ENCODE measurements at places on chromosomes 13 and 19.
A peak's percentile ranks its signal among the peaks of the same experiment; 100 is the strongest.

GRCh38 chr13:25186187-25186586, 14.1 kb upstream of the AMER2 start:
- DNase-seq: no peak

DNA sequence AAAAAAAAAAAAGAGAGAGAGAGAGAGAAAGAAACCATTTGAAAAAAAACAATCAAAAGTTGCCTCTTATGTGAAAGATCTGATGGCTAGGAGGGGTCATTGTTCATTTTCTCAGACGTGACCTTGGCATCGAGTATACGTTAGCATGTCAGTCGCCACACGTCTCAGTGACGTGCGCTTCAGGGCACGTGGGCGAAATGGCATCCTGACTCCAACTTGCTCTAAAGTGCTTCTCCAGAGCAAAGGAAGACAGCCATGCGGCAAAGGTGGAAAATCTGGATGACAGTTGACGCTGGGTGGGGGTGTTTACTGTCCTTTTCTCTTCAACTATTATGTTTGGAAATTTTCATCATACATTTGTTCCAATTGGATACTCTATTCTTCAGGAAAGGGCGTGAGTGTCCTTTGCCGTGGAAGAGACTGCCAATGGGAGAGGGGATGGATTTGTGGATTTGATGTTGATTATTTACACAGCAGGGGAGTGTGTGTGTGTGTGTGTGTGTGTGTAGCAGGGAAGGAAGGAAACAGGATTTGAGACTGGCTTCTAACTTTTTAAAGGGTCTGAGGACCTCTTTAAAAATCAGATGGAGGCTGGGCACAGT, 25.0 kb downstream of the KLF2 start:
- DNase-seq: no peak

GRCh38 chr19:36876993-36877938, 26.6 kb downstream of the ZNF345 start:
- DNase-seq: no peak

DNA sequence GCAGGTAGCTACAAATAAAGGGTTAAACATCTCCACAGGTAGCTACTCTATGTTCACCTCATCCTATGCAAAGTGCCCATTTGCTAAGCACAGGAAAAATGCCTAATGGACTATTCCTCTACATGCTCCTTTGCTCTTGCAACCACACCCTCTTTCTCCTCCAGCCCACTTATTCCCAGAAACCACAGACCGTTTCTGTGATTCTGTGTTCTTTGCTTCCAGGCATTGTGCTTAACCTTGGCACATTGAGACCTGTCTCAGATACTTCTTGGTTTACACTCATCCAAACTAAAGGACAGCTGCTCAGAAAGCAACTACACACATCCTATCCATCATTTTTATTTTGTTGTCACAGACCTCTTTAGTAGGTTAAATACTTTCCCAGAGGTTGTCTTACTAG, 785.0 kb upstream of the MIR17HG start:
- no peak for DNase-seq

DNA sequence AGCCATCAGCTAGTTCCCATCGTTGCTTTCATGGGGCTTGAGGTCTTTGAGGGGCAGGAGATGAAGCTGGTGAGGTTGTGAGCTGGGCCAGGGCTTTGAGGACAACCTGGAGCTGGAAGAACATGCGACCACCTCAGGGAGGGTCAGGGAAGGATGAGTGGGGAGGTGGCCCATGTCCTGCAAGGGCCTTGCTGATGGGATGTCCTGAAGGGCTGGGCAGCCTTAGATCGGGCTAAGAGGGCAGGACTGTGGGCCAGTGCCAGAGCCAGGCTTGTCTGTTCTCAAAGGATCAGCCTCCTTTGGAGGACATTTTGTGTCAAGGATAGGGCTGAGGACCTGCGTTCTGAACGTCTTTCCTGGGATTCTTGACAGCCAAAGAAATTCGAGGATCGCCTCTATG, 10.5 kb downstream of the CYTH2 start:
- DNase-seq: no peak

DNA sequence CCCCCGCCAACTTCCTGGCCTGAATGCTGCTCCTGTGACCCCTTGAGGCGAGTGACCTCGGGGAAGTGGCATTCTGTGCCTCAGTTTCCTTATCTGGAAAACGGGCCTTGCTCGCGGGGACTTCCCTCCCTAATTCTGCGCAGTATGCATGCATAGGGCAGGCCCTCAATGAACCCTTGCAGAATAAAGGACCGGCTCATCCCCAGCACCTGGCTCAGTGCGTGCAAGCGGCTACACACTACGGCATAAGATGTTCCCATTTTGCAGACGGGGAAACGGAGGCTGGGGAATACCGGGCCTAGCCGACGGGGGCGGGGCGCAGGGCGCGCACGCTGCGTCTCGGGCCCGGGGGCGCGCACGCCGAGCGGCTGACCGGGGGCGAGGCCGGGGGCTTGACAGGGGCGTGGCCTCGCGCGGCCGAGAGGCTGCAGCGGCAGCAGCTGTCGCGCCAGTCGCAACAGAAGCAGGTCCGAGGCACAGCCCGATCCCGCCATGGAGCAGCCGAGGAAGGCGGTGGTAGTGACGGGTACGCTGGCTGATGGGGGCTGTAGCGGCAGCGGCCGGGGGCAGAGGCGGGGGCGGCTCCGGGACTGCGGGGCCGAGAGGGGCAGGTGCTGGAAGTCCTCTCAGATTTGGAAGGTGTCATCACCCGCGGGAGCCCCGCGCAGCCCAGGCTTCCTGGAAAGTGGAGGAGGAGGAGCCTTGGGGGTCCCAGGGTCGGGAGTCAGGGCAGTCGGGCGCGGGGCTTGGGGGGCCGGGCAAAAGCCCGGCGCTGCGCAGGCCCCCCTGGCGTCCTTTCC, at the start of gene PGPEP1:
TSS of gene PGPEP1 (plus strand) at position 409 of the 800 bp plus-strand sequence. CDS start at position 493, 84 bp downstream.
- DNase-seq: peak; percentile 33

- DNase-seq: no peak
Measured at GRCh38 chr13:31987535-31988170, 43.9 kb upstream of the FRY start.

- DNase-seq: no peak
Measured at GRCh38 chr13:25117312-25117711, 21.4 kb downstream of the PABPC3 start.
